Mesothelial cell of epicardium (in vitro differentiated cells): ENCODE measurements at places on chromosomes 3 and 15. TPM values are rescaled to one million over a fixed set of nuclear protein-coding genes. Genes with fewer than 3 reads are reported as not detected.

DNA sequence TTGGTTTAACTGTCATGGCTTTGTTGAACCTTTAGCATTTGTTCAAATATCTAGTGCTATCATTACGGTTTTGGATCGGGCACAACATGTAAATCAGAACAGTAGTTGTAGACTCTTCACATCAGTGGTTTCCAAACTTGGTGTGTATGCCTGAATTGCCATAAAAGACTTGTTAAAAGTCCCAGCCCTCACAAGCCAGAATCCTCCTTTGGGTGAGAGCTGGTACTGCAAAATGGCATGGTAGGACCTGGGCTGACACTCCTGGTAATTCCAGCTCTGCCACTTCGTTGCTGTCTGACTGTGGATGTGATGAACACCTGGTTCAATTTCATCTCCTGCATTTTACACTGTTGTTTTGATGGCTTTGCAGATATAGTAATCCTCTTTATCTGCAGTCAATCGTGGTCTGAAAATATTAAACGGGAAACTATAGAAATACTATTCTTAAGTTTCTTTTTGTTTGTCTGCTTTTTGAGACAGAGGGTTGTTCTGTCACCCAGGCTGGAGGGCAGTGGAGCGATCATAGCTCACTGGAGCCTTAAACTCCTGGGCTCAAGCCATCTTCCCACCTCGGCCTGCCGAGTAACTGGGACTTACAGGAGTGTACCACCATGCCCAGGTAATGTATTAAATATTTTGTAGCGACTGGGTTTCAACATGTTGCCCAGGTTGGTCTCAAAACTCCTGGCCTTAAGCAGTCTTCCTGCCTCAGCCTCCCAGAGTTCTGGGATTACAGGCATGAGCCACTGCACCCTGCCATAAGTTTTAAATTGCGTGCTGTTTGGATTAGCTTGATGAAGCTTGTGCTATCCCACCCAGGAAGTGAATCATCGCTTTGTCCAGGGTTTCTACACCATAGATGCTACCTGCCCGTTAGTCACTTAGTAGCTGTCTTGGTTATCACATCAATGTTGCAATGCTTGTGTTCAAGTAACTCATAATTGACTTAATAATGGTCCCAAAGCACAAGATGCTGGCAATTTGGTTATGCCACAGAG is 61.6 kb downstream of the RAB7A start:
- peaks cover 22% of the 10 kb centered on the region for H3K4me1 ChIP-seq
- no peaks in the 10 kb centered on the region for H3K36me3 ChIP-seq
- H3K4me3 ChIP-seq: no peak overlapping the region
- H3K27me3 ChIP-seq: no peaks in the 10 kb centered on the region
- no peak overlapping the region for H3K27ac ChIP-seq

DNA sequence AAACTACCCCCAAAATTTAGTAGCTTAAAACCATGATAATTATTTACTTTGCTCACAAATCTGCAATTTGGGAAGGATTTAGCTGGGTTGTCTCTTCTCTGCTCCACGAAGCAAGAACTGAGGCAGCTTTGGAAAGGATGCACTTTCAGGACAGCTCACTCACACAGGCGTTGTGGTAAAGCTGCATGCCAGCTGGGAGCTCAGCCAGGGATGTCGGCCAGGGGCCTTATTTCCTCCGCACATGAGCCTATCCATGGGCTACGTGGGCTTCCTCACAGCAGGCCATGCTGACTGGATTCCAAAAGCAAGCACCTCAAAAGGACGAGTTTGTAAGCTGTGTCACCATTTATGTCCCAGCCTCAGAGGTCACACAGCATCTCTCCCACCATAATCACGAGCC is 301.3 kb upstream of the IGF1R start:
- H3K27ac ChIP-seq: no peak overlapping the region
- DNase-seq: no peak
- H3K36me3 ChIP-seq: no peaks in the 10 kb centered on the region
- peaks cover 39% of the 10 kb centered on the region for H3K27me3 ChIP-seq

- H3K27me3 ChIP-seq: no peaks in the 10 kb centered on the region
- peaks cover 3% of the 10 kb centered on the region for H3K36me3 ChIP-seq
- no peak for DNase-seq
- H3K4me1 ChIP-seq: peaks cover 2% of the 10 kb centered on the region
These were observed 10.1 kb downstream of the VPS13C start for GRCh38 chr15:62050115-62050514.

DNA sequence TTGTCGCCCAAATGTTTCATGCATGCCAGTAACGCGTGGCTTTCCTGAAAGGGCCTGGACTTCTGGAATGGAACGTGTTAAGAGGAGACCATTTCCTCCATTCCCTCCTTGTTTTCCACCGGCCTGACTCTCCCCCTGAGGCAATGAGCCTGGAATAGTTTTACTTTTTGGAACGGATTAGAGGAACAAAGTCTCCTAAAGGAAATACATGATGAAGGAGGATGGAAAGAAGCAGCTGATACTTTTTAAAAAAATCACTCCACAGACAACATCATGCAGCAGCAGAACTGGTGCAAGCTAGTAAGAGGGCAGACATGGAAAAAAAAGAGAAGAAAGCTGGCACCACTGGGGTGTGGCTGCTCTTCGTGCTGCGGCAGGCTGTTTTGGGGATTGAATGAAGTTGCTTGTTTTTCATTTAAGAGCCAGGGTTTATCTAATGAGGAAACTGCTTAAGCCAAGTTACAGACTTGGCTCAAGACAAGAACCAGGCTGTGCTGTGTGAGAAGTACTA is 3.6 kb upstream of the KBTBD12 start:
- no peaks in the 10 kb centered on the region for H3K36me3 ChIP-seq
- peak overlapping the region; percentile 53 for H3K27ac ChIP-seq
- H3K27me3 ChIP-seq: peaks cover 58% of the 10 kb centered on the region
- DNase-seq: no peak

DNA sequence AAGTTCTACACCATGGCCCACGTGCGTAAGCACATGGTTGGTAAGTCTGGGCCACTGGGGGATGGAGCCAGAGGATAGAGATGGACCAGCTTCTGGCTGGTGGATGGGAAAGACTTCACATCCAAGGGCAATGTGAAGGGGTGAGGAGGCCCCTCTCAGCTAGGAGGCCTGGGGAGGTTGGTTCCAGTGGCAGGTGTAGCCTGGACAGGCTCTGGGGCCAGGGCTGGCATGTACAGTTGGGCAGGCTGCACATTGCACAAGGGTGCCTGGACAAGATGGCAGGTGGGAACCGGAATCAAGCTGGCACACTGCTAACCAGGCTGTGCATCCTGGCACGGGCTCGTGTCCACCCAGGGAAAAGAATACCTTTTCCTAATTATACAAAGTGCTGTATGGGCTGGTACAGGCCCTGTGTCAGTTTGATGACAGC is 8.1 kb downstream of the ZBTB47 start:
- peaks cover 8% of the 10 kb centered on the region for H3K36me3 ChIP-seq
- DNase-seq: no peak
- no peak overlapping the region for H3K4me3 ChIP-seq
- no peaks in the 10 kb centered on the region for H3K27me3 ChIP-seq
- H3K4me1 ChIP-seq: no peaks in the 10 kb centered on the region
- no peak overlapping the region for H3K27ac ChIP-seq

DNA sequence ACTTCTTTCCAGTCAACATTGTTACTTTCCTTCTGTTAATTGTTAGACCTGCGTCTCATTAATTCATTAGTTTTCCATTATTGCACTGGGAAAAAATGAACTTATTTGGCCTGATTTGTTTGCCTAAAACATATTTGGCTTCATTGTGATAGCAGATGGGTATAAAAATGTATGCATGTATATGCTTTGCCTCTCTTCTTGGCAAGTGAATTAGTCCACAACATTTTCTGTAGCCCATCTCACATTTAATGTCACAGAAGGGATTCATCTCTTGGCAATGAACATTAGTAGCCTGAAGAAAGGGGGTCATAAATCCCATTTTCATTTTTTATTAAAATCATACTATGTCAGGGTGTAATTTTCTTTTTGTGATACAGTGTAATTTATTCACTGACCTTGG is 125.2 kb downstream of the TUSC7 start:
- peaks cover under 1% of the 10 kb centered on the region for H3K27me3 ChIP-seq
- no peak overlapping the region for H3K27ac ChIP-seq
- H3K4me1 ChIP-seq: no peaks in the 10 kb centered on the region
- DNase-seq: no peak
- no peak overlapping the region for H3K4me3 ChIP-seq

DNA sequence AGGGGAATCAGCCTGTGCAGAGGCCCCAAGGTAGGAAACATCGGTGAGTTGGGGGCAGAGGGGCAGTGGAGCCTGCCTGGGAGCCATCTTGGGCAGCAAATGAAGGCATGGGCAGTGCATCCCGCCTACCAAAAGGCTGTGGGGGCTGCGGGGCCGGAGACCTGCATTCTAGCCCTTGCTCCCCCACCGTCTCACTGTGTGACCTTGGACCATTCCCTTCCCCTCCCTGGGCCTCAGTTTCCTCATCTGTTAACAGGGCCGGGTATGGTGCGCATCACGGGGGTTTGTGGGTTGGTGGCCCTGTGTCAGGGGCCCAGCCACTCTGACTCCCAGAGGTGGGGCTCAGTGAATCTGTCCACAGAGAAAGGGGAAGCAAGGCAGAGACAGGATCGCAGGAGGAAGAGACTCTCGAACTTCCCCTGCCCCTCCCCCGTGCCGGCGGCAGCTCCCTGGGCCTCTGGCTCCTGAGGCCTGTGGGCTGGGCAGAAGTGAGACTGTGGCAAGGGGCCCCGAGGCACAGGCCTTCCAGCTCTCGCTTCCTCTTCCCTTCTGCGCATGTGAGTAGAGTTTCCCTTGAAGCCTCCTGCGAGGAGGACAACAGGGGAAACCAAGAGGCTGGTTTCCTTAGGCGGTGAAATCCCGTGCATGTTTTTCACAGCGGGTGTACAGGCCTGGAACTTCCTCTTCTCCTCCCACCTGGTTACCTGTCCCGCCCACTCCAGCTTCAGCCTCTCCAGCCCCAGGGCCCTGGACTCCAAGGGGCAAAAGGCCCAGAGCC is 42.9 kb downstream of the IDH2 start:
- no peaks in the 10 kb centered on the region for H3K36me3 ChIP-seq
- no peaks in the 10 kb centered on the region for H3K27me3 ChIP-seq
- peak overlapping the region; percentile 82 for H3K27ac ChIP-seq
- peaks cover 42% of the 10 kb centered on the region for H3K4me1 ChIP-seq
- no peak overlapping the region for H3K4me3 ChIP-seq
- DNase-seq: no peak

Gene C2CD4A
- total RNA-seq: not detected in 3 replicates

Gene PLA2G4D
- total RNA-seq: not detected in 3 replicates

DNA sequence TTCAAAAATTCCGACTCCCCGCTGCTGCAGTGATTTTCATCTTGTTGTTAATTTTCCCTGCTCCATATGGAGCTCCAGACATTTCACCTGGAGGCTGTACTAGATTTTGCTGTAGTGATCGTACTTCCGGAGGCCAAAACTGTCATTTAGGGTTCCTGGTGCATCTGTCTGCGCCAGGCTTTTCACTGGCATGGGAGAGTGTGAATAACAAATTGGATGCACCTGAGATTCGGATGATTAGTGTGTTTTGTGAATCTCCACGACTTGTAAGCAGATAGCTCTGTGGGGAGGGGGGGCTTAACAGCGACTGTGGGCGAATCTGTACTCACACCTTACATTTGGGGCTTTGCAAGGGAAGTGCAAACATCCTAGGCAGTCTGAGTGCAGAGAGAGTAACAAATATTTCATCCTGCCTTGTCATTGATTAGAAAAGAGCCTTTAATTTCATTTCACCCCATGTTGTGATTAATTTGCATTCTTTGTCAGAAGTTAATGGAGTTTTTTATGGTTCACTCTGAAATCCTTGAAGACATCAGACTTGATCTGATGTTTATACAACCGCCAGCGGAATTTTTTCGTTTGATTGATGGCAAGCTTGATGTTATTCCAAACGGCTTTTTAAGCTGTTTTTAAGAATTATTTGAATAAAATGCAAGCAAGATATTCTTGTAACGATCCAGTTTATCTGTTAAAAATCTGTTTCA is 92.5 kb upstream of the SKOR1 start:
- H3K4me1 ChIP-seq: peaks cover 40% of the 10 kb centered on the region
- H3K27me3 ChIP-seq: peaks cover 5% of the 10 kb centered on the region
- DNase-seq: no peak
- H3K27ac ChIP-seq: no peak overlapping the region

- H3K36me3 ChIP-seq: no peaks in the 10 kb centered on the region
- peak; percentile 30 for DNase-seq
- no peaks in the 10 kb centered on the region for H3K27me3 ChIP-seq
- no peak overlapping the region for H3K27ac ChIP-seq
- H3K4me1 ChIP-seq: peaks cover 9% of the 10 kb centered on the region
- no peak overlapping the region for H3K4me3 ChIP-seq
These were observed 405.8 kb downstream of the IGSF11 start for GRCh38 chr3:118628704-118629341.

DNA sequence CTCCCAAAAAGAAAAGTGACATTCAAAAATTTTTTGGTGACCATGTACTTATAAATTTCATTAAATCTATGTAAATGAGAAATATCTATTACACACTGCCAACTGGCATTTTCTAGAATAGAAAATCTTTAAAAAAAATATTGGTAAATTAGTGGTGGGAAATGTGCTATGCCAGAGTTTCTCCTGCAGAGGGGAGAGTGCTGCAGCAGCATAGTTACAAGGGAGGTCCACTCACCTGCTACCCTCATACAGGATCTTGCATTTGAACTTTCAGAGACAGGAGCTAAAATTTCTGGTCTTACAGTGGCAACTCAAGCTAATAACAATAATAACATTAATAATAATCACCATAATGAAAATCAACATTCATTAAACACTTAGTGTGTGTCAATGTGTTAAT is 459.6 kb downstream of the NSUN3 start:
- H3K27ac ChIP-seq: no peak overlapping the region
- no peak overlapping the region for H3K4me3 ChIP-seq
- DNase-seq: no peak

Gene SRGAP3
- 61.3 to 68.6 TPM (median 65.6 TPM) in 3 replicates for total RNA-seq

Gene SPINK8
- not detected in 3 replicates for total RNA-seq

DNA sequence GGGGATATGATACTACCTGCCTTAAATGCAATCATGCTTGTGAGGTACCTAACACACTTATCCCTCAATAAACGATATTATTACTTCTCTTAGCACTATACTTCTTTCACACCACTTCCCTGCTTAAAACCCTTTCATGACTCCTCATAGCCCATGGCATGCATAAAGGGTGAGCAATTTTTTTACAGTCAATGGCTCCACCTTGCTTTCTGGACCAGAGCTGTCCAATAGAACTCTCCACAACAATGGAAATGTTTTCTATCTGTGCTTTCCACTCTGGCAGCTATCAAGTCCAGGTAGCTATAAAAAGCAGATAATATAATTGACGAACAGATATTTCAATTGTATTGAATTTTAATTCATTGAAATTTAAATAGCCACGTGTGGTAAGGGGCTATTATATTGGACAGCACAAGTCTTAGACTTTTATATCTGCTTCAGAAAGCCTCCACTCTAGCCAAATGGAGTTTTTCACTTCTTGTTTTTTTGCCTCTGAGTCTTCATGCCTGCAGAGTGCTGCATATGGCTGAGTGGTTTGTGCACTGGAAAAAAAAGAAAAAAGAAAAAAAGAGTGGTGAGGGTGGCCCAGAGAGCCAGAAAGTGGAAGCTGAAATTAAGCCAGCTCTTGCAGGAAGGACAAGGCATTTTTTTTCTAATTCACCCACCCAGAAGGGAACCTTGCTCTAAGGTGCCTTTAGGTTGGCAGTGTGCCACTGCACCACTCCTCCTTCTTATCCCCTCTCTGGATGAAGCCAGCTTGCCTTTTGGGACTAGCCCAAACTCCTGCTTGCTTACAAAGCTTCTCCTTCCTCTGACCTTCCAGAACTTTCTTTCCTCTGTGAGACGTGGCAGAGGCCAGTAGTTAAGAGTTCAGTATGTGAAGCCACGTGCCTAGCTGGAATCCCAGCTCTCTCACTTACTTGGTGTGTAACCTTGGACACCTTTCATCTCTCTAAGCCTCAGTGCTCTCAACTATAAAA is 239.0 kb upstream of the LRTM1 start:
- no peaks in the 10 kb centered on the region for H3K27me3 ChIP-seq
- H3K4me3 ChIP-seq: no peak overlapping the region
- H3K27ac ChIP-seq: no peak overlapping the region
- no peaks in the 10 kb centered on the region for H3K36me3 ChIP-seq
